ENCODE measurements at places on chromosomes 1 and 21.

- DNase-seq = peak; percentile 73
Measured at GRCh38 chr1:225911191-225912130, 12.6 kb downstream of the PYCR2 start.

GRCh38 chr1:92459871-92460320, 26.8 kb downstream of the GFI1 start:
- DNase-seq = no peak

- peak; percentile 70 for DNase-seq
Measured at GRCh38 chr1:6358757-6359201, 34.8 kb downstream of the ACOT7 start.

- DNase-seq = no peak
Measured at GRCh38 chr1:191022856-191023255, 545.2 kb upstream of the BRINP3 start.

- DNase-seq = no peak
Measured at GRCh38 chr1:76086597-76086996, 12.1 kb downstream of the ST6GALNAC3 start.

GRCh38 chr1:5239911-5240310, 585.5 kb downstream of the AJAP1 start:
- no peak for DNase-seq

GRCh38 chr1:30191154-30191702, 532.2 kb downstream of the MATN1 start:
- peak; percentile 77 for DNase-seq

- no peak for DNase-seq
Measured at GRCh38 chr21:44803651-44804050, 2.0 kb upstream of the UBE2G2 start.

GRCh38 chr1:27102707-27103468, 52.0 kb downstream of the SLC9A1 start:
- DNase-seq = peak; percentile 82

Data from activated CD4-positive, alpha-beta T cell treated with anti-CD3 and anti-CD28 coated beads, Interleukin-10, Interleukin-2, amounts not matched to agents 100 ng/mL and 50 ng/mL, durations not matched to agents 16 hours and 8 hours (primary cell).